Kasumi-1 (cell line): ENCODE measurements at places on chromosomes 6 and 20.

- DNase-seq: no peak
Observed at GRCh38 chr20:12956303-12956702, 52.5 kb upstream of the SPTLC3 start.

- DNase-seq: no peak
Observed at GRCh38 chr6:66344796-66345195, 637.8 kb upstream of the EYS start.

GRCh38 chr6:144347933-144348332, 62.8 kb downstream of the UTRN start:
- DNase-seq: no peak

DNA sequence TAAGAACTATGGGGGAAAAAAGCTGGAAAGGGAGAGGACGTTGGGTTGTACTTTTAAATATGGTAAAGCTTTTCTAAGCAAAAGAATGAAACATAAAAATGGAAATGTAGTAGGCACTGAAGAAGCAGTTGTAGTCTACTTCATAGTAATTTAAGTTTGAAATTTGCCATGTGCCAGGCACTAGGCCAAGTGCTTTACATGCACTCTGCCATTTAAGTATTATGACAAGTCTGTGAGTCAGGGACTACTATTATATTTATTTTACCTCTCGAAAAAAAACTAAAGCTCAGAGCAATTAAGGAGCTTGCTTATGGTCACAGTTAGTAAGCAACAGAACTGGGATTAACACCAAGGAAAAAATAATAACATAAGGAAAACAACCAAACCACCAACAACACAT, 257.8 kb downstream of the GMDS start:
- no peak for DNase-seq

- DNase-seq: no peak
Observed at GRCh38 chr6:143699430-143699825, 21.7 kb downstream of the PHACTR2 start.

GRCh38 chr6:15358579-15359327, 112.9 kb downstream of the JARID2 start:
- DNase-seq: peak; percentile 30

GRCh38 chr6:136280032-136280609, 9.5 kb downstream of the BCLAF1 start:
- DNase-seq: no peak

DNA sequence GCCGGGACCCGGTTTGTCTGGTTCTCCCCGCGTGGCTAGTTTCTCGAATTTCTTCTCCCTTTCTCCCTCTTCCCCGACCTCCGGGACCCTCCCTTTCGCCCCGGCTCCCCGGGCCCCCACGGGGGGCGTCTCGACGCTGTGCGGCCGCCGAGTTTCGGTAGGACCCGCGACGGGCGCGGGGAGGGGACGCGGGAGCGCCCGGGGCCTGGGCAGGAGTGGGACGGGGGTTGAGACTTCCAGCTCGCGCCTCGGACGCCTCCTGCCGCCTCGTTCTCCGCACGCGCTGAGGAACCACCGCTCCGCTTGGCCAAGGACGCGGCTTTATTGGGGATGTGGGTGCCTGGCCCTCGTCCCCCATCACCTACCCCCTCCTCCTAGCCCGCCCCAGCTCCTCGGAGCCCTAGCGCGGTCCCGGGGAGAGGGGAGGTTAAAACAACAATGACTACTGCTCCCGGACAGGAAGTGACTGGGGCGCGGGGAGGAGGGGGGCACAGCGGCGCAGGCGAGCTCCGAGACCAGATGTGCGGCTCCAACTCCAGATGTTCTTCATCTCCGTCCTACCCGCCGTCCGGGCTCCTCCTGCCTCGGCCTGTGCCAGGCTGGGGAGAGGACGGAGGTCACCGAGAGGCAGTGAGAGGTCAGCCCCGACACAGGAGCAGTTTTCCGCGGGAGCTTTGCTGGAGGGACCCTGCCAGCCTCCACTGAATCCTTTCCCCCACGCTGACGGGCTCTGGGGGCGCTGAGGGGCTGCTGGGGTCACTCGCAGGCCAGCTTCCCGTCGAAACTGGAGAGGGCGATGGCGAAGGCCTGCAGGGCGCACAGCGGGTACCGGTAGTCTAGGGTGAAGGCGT, 917 bp upstream of the TEAD3 start:
- DNase-seq: peak; percentile 25

DNA sequence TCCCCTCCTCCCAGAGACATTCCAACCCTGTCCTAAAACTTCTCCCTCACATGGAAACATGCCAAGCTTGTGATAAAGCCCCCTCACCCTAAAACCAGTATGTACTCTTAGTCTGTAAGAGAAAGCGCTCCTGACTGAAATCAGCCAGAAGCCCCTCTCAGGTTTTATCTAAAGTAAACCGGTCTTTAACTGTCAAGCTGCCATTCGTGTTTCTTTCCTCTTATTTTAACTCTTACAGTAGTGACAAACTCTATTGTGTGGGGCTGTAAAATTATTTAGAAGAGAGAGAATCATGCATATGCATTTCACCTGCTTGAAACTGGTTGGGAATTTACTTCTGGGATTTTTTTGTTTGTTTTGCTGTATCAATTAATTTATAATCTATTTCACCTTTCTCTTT, 62.7 kb downstream of the FARS2 start:
- no peak for DNase-seq

- DNase-seq: no peak
Observed at GRCh38 chr6:10999994-11000393, 44.1 kb downstream of the ELOVL2 start.

- DNase-seq: no peak
Observed at GRCh38 chr20:9388813-9389161, 125.6 kb upstream of the LAMP5 start.

DNA sequence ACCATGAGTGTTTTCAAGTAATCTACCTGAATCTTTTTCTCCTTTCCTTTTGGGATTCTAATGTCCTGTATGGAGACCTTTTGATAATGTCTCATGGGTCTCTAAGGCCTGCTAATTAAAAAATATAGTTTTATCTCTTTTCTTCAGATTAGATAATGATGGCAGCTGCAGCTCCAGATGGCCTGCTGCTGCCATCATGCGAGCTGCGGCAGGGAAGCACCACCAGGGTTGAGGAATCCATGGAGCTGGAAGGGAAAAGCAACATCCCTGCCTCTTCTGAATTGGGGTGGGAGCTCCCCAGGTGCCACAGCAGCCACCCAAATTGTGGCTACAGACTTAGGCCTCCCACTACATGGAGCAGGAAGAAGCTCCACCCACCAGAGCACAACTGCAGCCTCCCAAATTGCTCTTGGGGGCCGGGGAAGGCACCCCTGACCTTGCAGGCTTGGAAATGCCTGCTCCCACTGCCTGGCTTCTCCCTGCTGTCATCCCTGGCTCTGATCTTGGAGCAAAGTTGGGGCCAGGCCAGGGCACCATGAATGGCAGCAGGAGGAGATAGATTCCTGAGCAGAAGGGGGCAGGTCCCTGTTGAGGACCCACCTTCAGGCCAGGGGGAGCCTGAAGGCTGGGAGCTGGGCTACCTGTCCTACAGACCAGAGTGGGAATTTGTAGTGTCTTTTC, 189.6 kb upstream of the MAN1A1 start:
- DNase-seq: no peak

DNA sequence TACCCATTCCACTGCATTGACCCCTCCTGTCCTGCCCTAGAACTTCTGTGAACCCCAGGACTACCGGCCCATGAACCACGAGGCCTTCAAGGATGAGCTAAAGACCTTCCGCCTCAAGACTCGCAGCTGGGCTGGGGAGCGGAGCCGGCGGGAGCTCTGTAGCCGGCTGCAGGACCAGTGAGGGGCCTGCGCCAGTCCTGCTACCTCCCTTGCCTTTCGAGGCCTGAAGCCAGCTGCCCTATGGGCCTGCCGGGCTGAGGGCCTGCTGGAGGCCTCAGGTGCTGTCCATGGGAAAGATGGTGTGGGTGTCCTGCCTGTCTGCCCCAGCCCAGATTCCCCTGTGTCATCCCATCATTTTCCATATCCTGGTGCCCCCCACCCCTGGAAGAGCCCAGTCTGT, 8.7 kb downstream of the CDC25B start:
- no peak for DNase-seq

DNA sequence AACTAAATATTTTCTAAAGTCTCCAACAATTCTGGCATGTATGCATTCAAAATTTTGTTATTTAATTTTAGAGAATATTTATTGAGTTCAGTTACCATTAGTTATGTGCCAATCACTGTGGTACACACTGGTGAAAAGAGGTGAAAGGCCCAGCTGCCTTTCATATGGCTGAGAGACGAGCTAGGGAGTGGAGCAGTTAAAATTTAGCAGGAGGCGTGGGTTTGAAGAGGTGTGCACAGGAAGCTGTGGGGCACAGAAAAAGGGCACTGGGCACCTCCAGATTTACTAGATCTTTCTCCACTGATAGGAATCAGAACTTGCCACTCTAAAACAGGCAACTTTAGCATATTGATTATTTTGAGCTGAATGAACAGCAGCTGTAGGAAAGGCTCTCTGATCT, 347.1 kb downstream of the CD83 start:
- DNase-seq: no peak

DNA sequence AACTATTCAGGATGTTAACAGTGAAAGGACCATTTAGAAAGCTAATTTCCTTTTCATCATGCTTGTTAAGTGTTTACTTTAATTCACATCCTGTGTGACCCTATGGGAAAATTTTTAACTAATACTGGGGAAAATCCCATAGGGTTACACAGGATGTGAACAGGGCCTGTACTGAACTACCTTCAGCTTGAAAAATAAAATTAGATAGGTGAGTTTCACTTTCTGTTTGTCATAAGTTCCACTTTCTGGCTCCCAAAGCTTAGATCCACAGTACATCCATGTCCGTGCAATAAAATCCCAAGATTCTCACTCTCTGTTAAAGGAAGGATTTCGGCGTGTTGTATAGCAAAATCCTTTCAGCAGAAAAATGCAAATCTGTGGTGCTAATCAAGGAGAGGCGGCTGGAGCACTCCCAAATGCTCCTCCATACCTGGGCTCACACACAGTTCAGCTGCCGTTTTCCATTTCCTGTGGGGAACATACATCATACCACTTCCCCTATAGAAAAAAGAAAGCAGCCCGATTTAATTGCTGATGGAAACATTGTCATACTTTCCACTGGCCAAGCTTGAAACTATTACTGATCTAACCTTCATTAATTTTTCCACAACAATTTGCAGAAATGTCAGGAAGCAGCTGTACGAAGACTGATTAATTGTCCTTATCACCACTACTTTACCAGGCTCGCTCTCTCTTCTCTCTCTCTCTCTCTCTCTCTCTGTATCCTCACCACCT, 125.2 kb downstream of the HIVEP2 start:
- DNase-seq: peak; percentile 51

DNA sequence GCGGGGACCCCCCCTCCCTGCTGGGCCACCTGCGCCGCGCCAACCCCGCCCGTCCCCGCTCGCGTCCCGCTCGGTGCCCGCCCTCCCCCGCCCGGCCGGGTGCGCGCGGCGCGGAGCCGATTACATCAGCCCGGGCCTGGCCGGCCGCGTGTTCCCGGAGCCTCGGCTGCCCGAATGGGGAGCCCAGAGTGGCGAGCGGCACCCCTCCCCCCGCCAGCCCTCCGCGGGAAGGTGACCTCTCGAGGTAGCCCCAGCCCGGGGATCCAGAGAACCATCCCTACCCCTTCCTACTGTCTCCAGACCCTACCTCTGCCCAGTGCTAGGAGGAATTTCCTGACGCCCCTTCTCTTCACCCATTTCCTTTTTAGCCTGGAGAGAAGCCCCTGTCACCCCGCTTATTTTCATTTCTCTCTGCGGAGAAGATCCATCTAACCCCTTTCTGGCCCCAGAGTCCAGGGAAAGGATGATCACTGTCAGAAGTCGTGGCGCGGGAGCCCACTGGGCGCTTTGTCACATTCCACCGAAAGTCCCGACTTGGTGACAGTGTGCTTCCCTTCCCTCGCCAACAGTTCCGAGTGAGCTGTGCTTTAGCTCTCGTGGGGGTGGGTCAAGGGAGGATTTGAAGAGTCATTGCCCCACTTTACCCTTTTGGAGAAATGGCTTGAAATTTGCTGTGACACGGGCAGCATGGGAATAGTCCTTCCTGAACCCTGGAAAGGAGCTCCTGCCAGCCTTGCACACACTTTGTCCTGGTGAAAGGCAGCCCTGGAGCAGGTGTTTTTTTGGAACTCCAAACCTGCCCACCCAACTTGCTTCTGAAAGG, 2.1 kb downstream of the VEGFA start:
- DNase-seq: no peak

GRCh38 chr20:16351415-16351814, 221.8 kb downstream of the KIF16B start:
- no peak for DNase-seq
